H7 (cell line): ENCODE measurements at places on chromosomes 3 and 15. TPM values are rescaled to one million over a fixed set of nuclear protein-coding genes. Genes with fewer than 3 reads are reported as not detected.
A peak's percentile ranks its signal among the peaks of the same experiment; 100 is the strongest.

SERPINI1 gene
- total RNA-seq, result 6.5 and 8.3 TPM in 2 replicates

MME gene
- total RNA-seq, result 2.8 and 4.8 TPM in 2 replicates

ADAMTSL3 gene
- 0.48 and 0.67 TPM in 2 replicates for total RNA-seq

KLHL6 gene
- total RNA-seq, result 0.33 and 0.69 TPM in 2 replicates

HHLA2 gene
- total RNA-seq, result not detected in 2 replicates

SAMD7 gene
- not detected in 2 replicates for total RNA-seq

UBE2E1 gene
- total RNA-seq, result 138 and 159 TPM in 2 replicates

GRCh38 chr3:13346481-13347389 is 73.4 kb downstream of the NUP210 start:
- DNase-seq, result peak; percentile 87

DNA sequence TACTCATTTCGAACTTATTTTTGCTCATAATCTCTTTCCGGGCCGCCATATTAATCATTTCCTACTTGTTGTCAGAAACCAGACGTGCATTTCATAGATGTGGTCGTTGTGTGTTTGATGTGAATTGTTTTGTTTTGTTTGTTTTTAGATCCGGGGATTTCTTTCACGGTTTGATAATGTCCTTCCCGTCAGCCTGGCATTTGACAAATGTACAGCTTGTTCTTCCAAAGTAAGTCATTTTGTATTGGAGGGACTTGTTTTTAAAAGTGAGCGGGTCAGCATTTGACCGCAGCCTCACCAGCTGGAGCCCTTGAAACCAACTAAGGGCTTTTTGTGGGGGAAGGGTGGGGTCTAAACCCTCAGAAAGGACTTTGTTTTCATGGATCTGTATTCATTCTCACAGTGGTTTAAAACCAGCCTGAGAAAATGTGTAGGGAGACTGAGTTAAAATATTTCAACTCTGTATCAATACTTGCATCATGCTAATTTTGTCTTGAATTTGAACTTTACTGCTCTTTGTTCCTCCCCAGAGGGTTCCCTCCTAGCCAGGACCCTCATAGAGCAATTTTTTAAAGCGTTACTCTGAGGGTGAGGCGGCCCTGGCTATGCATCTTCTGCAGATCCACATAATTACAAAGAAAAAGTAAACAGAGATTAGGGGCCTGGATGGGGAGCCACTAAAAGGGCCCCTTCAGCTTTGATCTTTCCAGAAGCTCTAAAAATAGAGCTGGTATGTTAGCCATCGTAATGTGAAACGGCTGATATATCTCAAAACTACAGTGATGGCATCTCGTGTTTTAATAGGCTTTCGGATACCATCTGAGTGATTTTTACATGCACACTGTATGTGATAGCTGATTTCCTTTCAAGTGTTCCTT is 107.9 kb downstream of the ATG7 start:
- DNase-seq, result peak; percentile 9

DNA sequence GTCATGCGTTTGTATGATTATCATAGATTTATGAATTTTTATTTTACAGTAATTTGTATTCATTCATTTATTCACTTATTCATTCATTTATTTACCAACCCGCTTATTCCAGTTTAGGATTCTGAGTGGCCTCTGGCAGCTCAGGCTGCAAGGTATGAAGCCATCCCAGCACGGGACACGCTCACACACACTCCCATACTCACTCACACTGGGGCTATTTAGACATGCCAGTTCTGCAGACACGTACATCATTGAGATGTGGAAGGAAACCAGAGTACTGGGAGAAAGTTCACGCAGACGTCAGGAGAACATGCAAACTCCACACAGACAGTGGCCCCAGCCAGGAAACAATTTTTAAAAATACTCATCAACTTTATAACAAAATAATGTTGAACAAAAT is 5.1 kb downstream of the CDIN1 start:
- DNase-seq, result no peak

- DNase-seq, result no peak
Observed at GRCh38 chr3:110732420-110732819, 339.2 kb upstream of the NECTIN3 start.

DNA sequence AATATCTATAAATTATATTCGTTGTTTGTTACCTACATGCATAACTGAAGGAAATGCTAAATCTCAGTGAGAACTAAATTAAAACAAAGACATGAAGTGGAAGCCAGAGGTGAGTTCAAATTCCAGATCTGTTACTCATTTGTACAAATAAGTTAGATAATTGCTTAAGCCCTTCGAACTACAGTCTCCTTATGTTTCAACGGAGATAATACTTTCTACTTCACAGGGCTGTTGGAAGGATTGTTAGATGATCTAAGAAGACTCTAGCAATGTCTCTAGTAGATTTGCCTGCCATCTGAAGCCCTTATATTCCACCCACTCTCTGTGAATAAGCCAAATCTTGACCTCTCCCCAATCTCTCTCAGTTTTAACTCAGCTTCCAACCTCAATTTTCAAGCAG is 125.8 kb downstream of the P2RY1 start:
- DNase-seq, result no peak

- no peak for DNase-seq
Observed at GRCh38 chr15:80324545-80325080, 72.6 kb upstream of the CTXND1 start.

GRCh38 chr3:124410471-124410870 is 319.8 kb upstream of the UMPS start:
- DNase-seq, result no peak

DNA sequence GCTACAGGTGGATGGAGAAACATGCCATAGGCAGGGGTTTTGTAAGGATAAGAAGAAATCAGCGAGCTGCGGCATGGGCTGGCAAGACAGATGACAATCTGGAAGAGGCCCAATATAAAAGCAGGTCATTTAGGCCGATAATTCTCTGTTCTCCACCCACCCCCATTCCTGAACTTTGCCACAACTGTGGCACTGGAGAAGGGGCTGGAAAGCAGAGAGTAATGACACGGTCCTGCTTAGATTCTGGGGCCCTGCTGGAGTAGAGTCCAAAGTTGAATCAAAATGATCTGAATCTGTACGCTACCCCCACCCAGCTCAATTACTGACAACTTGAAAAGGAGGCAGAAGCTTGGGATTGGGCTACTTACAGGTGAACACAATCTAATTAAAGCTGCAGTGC is 18.4 kb upstream of the BUB1B start:
- DNase-seq, result no peak

DNA sequence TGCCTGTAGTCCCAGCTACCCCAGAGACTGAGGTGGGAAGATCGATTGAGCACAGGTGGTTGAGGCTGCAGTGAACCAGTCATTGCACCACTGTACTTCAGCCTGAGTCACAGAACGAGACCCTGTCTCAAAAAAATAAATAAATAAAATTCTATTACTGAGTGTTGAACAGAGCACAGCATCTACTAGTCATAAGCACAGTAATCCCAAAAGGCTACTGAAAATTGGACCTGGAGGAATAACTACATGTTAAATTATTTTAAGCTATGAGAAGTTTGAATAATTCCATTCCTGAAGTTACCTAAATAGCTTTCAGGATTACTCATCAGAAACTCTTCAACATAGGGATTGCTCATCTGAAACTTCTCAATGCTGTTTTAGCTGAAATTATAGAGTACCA is 43.4 kb downstream of the ARMC8 start:
- DNase-seq, result no peak
